ENCODE measurements at places on chromosomes 7 and 10. TPM values are rescaled to one million over a fixed set of nuclear protein-coding genes. Genes with fewer than 3 reads are reported as not detected.

- DNase-seq, result no peak
These were observed 152.5 kb upstream of the AKR1E2 start for GRCh38 chr10:4673279-4674040.

DNA sequence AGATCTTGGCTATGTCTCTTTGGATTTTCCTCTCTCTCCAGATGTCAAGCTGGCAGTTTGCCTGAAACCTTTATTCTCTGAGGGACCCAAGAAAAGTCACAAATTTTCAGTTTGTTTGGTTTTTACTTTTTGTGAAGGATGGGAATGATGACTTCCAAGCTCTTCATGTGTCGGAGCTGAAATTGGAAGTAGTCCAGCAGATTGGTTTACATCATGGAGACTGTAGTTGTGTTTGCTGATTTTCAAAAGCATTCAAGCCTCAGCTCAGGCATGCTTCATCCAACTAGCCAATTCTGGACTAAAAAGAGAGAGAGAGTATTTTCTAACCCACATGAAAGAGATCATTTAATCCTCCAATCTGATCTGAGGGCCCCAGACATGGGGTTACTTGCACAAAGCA lies 326.2 kb upstream of the AUTS2 start:
- no peak for DNase-seq

OR2A5 gene
- total RNA-seq, result not detected

CPA4 gene
- 4.7 TPM for total RNA-seq

- DNase-seq, result peak; percentile 97
These were observed 101.9 kb upstream of the PIP4K2A start for GRCh38 chr10:22816298-22816653.

- no peak for DNase-seq
These were observed 268.6 kb downstream of the SDK1 start for GRCh38 chr7:3569643-3570042.

DNA sequence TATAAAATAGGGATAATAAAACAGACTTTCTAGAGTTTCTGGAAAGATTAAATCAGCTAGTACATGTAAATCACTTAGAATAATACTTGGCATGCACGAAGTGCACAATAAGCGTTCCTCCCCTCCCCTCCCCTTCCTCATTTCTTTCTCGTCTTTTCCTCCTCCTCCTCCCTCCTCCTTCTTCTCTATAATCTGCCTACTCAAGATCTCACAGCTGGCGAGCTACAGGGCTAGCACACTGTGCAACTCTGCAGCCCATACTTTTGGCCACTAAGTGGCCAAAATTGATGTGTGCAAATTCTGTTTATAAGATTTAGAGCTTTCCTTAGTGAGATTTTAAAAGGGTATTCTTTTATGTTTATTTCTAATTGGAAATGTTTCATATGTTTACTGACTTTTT lies 565.3 kb downstream of the PHTF2 start:
- no peak for DNase-seq
